ENCODE measurements at places on chromosomes 12 and 14.
A peak's percentile ranks its signal among the peaks of the same experiment; 100 is the strongest.

- DNase-seq, result no peak
These were observed 51.1 kb upstream of the SLC8A3 start for GRCh38 chr14:70239802-70240201.

GRCh38 chr14:34224221-34224620 lies 237.8 kb downstream of the SPTSSA start:
- no peak for DNase-seq

GRCh38 chr14:104787736-104788135 lies 7.8 kb downstream of the AKT1 start:
- DNase-seq, result no peak

DNA sequence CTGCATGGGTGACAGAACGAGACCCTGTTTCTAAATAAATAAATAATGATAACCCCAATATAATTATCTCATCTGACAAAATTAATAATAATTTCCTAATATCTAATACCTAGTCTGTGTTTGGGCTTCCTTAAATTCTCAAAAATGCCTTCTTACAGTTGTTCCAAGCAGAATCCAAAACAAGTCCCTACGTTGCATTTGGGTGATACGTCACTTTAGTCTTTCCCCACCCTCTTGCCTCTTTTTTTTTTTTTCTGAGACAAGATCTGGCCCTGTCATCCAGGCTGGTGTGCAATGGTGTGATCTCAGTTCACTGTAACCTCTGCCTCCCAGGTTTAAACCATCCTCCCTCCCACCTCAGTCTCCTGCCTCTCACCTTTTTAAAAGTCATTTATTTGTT lies 26.7 kb downstream of the VEZT start:
- DNase-seq, result no peak

GRCh38 chr14:93239869-93240677 lies 33.0 kb downstream of the UBR7 start:
- peak; percentile 65 for DNase-seq

GRCh38 chr12:95767703-95768102 lies 22.9 kb downstream of the NTN4 start:
- no peak for DNase-seq

DNA sequence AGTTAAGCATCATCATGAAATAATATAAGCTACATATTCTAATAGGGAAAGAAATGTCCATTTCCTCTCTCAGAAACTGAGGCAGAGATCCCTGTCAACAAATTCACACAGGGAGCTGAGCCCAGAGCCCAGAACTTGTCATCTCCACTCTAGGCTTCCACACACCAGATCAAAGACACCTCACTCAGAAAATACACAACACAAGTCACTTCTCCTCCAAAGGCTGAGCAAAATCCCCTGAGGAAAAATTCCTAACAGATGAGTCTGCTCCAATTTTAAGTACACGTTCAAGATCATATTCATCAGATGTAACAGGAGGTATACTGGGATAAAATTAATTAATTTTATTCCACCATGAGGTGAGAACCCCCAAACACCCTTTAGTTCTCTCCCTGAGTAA lies 227.3 kb downstream of the DPF3 start:
- peak; percentile 45 for DNase-seq

DNA sequence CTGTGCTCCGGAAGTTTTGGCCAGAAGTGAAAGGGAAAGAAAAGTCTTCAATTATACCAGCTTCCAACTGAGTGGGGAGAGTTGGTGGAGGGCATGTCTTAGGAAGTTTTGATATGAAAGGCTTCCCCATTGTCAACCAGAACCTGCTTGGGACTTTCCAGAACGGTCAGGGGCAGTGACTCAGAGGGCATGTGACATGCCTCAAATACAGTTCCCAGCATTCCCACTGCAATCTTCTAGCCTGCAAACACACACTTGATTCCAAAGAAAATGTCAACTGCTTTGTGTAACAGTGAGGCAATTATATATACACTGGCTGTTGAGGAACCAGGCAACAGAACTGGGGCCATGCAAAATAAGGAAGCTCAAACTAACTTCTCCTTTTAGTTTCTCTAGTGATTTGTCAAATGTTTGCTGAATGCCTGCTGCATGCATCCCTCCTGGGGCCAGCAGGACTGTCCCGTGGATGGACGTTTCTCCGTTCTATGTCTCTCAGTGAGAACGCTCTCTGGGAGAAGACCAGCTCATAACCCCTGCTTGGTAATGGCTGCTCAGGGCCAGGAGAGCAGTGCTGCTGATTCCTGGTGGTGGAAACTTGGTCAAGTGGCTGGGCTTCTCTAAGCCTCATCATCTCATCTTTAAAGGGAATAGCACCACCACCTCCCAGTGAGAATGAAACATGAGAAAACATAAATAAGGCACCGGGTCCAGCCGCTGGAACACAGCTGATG lies 18.3 kb downstream of the SLC25A47 start:
- peak; percentile 56 for DNase-seq

GRCh38 chr14:88616697-88617096 lies 53.9 kb downstream of the ZC3H14 start:
- DNase-seq, result no peak

DNA sequence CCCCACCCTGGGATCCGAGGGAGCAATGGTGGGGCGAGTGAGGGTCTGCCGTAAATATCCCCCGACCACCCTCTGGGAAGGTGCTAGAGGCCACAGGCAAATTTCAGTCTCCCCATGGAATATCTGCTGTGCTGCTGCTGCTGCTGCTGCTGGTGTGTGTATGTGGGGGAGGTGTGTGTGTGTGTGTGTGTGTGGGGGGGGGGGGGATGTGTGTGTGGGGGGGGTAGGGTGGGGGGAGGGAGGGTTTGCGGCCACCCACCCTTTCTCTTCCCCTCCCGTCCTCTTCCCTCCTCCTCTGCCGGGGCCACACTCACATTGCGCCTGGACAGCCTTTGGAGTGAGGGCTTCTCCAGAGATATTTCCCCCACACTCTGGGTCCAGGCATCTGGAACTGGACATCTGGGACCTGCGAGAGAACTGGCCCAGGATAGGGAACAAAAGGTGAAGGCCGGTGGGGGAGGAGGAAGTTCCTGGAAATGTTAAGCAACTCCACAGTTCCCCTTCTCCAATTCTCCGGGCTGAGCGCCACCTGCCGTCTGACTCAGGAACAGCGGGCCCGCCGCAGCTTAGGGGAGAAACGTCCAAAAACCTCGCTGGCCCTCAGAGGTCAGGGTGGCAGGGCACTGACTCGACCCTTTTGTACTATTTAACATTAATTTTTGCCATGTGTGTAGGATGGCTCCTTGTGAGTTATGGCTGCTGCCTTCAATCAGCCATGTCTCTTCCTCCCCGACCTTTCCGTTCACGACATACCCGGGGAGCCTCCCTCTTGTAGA lies at the start of gene C1RL:
Gene C1RL (minus strand): TSS at position 419 of the 776 bp plus-strand sequence. CDS start 34 bp downstream, at position 385.
- peak; percentile 61 for DNase-seq

All from RCC 7860 (cell line).